ENCODE measurements at places on chromosomes 1 and 21.
A peak's percentile ranks its signal among the peaks of the same experiment; 100 is the strongest.

DNA sequence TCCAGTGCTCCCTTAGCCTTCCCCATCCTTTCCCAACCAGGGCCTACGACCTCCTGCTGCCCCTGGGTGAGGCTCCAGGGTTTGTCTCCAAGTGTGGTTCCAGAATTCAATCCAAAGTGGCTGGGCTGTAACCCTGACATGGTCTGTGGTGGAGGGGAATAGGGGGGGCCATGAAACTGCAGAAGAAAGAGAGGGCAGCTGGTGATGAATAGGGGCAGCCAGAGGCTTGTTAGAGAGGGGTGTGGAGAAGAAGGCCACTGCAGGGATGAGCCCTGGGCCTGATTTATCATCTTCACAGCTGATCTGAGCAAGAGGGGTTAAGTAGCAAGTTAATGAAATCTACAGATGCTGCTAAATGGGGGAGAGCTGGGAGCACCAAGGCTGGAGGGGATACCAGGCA lies 12.9 kb upstream of the ERI3 start:
- no peak for DNase-seq

DNA sequence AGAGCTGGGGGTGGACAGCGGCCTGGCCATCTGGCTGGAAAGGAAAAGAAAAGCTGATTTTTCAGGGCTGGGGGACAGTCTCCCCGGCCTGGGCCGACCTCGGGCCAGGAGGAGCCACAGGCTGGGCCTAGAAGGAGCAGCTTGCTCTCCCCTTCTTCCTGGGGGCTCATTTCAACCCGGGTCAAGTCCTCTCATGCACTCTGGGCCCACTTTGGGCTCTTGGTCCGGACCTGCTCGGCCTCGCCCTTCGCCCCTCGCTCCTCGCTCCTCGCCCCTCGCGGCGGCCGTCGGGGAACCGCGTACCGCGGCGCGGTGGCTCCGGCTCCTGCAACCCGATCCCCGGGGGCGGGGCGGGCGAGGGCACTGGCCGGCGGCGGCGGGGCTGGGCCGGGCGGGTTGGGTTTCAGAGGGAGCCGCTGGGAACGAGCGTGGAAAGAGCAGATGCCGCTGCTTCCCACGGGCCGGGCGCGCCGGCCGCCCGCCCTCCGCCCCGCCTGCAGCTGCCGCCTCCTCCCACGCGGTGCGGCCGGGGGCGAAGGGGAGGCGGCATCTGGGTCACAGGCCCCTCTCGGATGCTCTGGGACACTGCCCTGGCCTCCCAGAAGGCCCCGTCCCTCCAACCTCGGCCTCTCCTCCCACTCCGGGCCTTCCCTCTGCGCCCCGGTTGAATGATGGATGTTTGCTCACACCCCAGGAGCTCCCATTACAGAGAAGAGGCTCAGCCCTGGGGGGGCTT lies 6.6 kb downstream of the HEYL start:
- DNase-seq = no peak

DNA sequence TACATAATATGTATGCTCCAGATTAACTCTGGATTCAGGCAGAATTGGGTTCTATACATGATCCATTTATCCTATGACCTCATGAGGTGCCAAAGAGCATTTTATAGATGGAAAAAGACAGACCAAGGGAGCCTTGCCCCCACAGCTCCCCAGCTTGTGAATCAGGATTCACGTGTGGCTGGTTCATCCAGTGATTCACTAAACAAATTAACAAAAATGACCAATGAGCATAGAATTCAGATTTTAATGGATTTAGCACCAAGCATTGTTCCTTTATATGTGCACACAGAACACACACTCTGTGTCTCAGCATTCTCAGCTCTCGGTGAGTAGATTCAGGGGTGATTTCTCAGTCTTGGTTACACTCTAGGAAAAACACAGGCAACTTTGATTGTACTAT lies 51.7 kb upstream of the BARHL2 start:
- no peak for DNase-seq

DNA sequence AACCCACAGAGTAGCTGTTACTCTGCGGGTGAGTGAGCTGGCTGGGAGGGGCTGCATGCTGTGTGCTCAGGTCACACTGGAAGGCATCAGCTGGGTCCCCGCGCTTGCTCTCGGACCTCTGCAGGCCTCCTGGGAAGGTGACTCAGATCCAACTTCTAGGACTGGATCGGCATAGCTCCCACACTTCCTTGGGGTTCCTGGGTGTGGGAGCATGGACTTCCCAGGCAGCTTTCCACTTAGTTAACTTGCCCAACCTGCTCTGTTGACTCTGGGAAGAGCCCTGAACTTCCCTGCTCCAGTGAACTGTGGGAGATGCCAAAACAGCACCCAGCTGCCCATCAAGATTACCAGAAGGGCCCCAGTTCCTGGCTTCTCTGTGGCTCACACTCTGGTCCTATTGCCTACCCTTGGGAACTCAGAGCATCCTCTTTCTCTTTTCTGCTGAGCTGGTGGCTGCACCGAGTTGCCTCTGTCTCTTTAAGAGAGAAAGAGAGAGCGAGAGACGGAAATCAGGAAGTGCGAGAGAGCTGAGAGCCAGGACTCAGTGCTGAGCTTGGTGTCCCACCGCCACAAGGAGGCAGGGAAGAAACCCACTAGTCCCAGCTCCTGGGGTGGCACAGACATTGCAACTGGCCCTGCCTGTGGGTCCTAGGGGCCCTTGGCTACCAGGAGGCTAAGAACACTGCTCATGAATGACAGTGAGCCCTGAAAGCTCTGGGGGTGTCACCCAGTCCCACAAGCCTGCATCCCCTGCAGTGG lies at the start of gene IKBKE:
Gene IKBKE, plus strand, starts transcription at position 544 of the 759 bp plus-strand sequence. CDS start 2,752 bp downstream, outside the sequence.
- DNase-seq = no peak

DNA sequence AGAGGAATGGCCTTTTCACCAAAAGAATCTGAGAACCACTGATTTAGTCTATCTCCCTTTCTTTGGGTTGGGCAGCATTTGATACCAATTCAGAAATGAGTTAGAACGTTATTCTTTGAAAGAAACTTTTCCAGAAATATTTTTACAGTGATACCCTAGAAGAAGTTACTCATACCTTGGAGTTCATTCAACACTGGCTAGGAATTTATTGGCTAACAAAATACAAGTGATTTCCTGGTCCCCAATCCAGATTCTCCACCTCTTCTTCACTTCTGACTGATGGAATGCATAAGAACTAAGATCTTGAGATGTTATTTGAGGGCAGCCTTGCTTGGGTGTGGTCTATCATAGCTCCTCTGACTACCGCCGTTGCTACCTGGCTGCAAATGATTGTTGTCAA lies 9.4 kb downstream of the C1orf162 start:
- DNase-seq = no peak

DNA sequence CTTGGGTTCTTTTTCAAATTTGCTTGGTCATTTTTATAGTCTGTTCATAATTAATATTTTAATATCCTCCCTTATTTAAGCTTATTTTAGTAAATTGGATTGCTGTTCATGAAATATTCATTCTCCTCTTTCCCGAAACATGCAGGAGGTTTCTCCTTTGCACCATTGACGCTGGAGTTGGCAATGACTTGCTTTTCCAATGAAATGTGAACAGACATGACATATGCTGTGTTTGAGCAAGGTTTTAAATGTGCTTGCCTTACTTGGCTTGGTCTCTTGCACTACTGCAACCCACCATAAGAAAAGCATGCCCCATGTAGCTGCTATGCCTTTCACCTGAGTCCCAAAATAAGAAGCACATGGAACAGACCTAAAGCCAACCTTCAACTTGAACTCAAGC lies 498.0 kb upstream of the NFIA start:
- no peak for DNase-seq

DNA sequence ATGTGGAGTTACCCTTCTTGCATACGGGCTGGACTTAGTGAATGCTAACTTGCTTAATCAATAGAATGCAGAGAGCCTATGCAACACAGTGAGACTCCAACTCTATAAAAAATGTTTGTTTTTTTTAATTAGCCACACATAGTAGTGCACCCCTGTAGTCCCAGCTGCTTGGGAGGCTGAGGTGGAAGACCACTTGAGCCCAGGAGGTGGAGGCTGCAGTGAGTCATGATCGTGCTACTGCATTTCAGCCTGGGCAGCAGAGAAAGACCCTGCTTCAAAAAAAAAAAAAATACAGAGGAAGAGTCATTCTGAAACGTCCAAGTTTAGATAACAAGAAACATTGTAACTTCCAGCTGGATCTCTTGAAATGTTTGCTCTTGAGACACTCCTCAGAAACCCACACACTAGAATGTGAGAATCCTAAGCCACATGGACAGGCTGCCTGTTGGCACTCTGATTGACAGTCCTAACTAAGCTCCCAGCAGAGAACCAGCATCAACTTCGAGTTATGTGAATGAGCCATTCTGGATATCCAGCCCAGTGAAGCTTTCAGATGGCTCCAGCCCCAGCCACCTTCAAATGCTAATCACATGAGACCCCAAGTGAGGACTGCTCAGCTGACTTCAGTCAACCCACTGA lies 20.0 kb upstream of the CAP1 start:
- no peak for DNase-seq

DNA sequence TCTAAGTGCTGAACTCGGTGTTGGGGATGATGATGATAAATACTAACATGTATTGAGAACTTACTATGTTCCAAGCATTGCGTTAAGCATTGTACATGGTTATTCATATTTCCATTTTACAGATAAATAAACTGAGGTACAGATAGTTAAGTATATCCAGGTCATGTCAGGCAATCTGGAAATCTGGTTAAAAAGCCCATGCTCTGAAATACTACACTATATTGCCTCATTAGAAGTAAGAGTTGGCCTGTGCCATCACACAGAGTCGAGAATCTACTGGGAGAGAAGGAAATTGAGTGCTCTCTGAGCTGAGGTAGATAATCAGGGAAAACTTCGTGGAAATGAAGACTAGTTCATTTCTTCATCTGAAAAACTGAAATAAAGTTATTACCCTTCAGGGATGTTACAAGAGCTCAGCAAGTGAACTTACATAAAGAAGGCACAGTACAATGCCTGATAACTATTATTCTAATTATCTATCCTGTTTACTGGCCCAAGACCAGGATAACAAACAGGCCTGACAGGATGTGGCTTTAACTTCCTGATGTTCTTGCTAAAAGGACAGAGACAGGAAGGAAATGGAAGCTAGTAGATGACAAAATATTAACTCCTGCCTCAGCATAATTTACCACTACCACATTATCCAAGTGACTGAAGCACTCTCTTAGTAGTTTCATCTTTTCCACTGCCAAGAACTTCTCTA lies 85.6 kb downstream of the EPS15 start:
- DNase-seq = no peak

- no peak for DNase-seq
Measured at GRCh38 chr1:236754525-236755210, 40.4 kb upstream of the MTR start.

- DNase-seq = no peak
Measured at GRCh38 chr1:158818975-158819431, 12.1 kb upstream of the MNDA start.

GRCh38 chr1:228079601-228080263 lies 2.8 kb upstream of the ARF1 start:
- no peak for DNase-seq

DNA sequence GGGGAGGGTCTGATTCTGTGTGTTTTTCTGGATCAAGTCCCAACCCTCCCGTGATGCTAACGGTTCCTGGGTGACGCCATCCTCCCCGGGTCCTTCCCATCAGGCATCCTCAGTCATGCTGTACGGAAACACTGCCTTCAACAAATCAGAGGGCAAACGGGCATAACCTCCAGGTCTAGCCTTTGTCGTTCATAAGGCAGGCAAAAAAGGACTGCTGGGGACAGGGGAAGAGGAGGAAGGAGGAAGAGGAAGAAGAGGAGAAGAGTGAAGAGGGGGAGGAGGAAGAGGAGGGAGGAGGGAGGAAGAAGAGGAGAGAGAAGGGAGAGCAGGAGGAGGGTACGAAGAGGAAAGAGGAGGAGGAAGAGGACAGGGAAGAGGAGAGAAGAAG lies 84.4 kb downstream of the ITPKB start:
- DNase-seq = no peak

DNA sequence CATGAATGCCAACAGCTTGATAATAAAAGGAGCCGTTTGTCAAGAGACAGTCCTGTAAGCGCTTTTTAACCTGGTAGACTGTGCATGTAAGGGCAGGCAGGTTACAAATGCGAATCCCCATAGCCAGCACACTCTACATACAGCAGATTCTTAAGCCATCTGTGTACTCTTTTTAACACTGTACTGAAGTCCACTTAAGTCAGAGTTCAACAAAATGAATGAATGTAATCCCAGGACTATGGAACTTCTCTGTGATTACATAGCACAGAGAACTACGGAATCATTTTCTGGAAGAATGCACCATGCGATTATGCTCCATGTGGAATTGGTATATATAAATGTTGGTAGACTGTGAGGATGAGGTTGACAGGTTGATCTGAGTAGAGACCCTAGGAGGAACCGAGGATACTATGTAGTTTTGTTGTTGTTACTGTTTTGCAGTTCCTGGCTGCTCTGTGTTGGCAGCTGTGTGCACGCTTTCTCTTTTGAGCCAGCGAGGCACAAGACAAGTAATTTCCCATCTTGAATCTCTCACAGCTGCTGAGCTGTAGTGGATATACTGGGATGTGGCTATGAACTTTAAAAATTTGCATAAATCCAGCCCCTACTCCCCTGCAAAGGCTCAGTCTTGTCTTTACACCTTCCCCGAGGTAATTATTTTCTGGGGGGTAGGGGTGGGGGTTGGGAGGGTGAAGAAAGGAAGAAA lies 21.9 kb downstream of the LRRC8D start:
- no peak for DNase-seq

- DNase-seq = no peak
Measured at GRCh38 chr1:49906365-49906764, 117.4 kb downstream of the AGBL4 start.

- DNase-seq = no peak
Measured at GRCh38 chr1:27136998-27137542, 17.9 kb downstream of the SLC9A1 start.

- peak; percentile 79 for DNase-seq
Measured at GRCh38 chr1:98035602-98036002, 114.8 kb upstream of the DPYD start.

- DNase-seq = no peak
Measured at GRCh38 chr1:207304710-207305488, 16.6 kb upstream of the CD55 start.

- DNase-seq = no peak
Measured at GRCh38 chr1:12180315-12180714, 13.5 kb downstream of the TNFRSF1B start.

DNA sequence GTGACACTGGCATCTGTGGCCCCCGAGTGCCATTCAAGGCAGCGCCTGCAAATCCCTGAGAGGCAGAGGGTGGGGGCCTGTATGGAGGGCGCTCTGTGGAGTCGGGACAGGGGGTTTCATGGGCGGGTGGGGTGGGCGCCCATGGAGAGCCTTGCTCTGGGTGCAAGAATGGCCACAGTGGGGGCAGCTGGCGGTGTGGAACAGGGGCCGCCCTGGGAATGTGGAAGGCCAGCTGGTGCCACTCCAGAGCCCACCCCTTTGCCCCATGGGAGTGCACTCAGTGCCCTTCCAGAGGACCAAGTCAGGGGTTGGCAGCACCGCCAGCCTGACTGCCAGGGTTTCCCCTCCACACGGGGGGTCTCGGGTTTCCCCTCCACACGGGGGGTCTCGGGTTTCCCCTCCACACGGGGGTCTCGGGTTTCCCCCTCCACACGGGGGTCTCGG lies 55.0 kb upstream of the TRAPPC10 start:
- DNase-seq = no peak

GRCh38 chr1:29238620-29239002 lies 2.3 kb downstream of the PTPRU start:
- no peak for DNase-seq

GRCh38 chr1:219659005-219659600 lies 46.2 kb upstream of the ZC3H11B start:
- DNase-seq = no peak

Measured in NCI-H2081 treated with DMSO at 0.1 percent for 48 hours (cell line).